Stimulated activated CD8-positive, alpha-beta memory T cell treated with anti-CD3 and anti-CD28 coated beads, Interleukin-4, amount 100 ng/mL, for 48 hours (primary cell): ENCODE measurements at places on chromosomes 1 and 21.

DNA sequence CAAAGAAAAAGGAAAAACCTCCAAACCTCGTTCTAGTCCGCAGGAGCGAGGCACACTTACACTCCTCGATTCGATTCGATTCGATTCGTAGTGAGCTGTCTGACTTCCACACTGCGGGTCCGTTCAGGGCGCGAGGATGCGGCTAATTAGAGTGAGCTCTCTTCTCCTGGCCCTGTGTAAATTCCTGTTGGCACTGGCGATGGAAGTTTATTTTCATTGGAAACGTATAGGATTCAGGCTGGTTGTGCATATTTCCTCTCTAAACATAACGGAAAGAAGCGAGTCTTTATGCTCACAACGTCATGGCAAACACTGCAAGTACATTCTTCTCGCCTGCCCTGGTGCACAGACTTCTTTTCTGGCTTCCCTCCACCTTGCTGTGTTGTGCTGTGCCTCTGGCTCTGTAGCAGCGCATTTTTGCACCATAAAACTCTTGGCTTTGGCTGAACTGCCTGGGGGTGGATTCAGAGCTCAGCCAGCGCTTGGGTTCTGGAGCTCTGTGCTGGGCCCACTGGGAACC lies 2.7 kb downstream of the HUNK start:
- DNase-seq: no peak

- no peak for DNase-seq
These were observed 104.2 kb upstream of the GCLM start for GRCh38 chr1:94013367-94013878.

DNA sequence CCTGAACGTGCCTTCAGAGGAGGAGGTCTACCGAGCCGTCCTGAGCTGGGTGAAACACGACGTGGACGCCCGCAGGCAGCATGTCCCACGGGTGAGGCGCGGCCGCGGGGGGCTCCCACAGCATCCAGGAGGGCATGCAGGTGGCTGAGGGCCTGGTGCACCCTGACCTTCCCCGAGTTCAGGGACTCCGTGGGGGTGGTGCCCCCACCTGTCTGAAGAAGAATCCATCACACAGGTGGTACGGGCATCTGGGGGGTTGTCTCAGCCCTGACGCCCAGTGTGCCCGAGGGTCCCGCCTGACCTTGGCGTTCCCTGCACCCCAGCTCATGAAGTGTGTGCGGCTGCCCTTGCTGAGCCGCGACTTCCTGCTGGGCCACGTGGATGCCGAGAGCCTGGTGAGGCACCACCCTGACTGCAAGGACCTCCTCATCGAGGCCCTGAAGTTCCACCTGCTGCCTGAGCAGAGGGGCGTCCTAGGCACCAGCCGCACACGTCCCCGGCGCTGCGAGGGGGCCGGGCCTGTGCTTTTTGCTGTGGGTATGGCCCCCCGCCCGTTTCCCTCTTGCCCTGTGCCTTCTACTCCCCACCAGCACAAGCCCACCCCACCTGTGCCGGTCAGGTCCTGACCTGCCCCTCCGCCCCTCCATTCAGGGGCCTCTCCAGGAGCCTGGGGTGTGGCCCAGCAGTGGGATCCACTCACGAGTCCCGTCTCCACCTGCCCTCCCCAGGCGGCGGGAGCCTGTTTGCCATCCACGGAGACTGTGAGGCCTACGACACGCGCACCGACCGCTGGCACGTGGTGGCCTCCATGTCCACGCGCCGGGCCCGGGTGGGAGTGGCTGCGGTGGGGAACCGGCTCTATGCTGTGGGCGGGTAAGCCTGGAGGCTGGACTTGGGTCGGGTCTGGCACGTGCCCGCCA lies 2.3 kb downstream of the KLHL17 start:
- DNase-seq: no peak

DNA sequence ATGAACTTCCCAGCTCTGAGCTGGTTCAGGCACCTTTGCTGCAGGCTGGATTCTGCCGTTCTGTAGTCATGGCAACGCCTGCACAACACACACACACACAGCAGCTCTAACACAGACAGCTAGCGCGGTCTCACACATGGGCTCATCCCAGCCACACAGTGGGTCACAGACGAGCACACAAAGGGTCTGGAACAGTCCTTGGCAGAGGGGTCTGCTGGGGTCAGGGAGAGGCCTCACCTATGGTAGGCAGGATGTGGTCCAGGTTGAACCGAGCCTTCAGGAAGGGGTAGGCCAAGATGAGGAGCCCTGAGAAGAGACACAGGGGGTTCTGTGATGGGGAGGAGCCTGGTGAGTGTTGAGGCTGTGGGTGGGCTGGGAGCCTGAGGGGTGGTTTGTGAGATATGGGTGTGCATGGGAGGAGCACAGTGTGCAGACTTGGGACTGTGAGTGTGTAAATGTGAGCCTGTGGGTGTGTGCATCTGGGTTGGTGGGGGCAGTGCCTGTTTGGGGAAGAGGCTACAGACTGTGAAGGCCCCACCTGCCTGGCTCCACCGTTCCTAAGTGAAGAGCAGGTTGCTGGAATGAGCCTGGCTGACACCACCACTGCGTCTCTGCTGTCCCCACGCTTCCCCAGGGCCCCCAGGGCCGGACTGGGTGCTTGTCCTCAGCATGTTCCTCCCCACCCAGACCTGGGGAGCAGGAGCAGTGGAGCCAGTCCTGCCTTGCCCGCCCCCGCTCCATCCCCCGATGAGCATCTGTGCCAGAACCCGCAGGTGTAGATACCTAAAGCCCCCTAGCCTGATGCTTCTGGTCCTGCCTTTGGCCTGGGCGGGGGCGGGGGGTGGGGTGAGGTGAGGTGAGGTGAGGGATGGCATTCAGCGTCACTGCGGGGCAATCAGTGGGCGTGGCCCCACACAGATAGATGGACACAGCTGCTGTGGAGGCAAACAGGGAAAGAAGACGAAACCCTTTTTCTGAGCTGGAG lies 1.5 kb downstream of the KNCN start:
- DNase-seq: peak; percentile 44

DNA sequence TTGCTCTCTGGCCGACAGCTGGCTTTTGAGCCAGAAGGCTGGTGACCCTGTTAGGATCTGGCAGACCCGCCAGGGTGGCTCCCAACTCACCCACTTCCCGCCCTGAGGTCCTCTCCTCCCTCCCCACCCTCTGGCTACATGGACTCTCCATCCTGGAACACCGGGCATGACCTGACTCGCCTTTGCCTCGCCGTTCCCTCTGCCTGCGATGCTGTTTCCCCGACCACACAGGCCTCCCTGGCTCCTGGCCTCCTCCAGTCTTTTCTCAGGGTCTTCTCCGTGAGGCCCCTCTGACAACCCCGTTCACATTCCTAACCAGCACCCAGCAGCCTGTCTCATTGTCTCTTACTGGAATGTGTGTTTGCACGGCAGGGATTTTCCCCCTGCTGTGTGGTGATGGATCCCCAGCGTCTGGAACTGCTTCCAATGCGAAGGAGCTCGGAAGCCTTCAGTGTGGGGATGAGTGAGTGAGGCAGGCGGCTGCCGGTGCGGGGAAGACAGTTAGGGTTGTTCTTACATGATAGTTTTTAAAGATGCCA lies 46.0 kb upstream of the POFUT2 start:
- no peak for DNase-seq

- DNase-seq: no peak
These were observed 3.5 kb downstream of the CHODL start for GRCh38 chr21:18248171-18248570.

GRCh38 chr1:182740120-182740519 lies 49.5 kb upstream of the NPL start:
- DNase-seq: no peak

DNA sequence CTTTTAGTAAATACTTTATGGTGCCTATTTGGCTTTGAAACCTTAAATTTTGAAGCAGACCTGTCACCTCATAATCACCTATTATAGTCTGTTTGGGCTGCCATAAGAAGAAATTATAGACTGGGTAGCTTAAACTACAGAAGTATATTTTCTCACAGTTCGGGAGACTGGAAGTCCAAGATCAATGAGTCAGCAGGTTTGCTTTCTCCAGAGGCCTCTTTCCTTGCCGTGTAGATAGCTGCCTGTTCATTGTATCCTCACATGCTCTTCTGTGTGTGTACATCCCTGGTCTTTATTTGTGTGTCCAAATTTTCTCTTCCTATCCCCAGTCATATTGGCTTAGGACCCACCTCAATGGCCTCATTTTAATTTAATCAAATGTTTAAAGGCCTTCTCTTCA lies 518.2 kb downstream of the ADGRL2 start:
- no peak for DNase-seq

DNA sequence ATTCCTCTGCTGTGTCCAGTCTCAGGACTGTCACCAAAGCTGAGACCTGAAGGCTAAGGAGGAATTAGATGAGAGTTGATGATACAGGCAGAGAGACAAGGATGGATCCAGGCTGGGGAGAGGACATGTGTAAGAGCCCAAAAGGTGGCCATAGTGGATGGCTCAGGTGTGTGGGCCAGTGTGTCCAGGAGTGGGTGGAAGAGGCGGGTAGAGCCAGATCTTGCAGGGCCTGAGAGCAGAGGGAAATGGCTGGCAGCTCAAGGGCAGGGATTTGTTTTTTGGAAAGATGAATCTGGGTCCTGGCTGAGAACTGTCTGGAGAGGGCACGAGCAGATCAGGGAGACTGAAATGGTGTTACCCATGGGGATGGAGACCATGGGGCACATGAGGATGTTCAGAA lies 38.1 kb downstream of the AZIN2 start:
- DNase-seq: peak; percentile 15

- DNase-seq: peak; percentile 59
These were observed 1.4 kb upstream of the KLHL21 start for GRCh38 chr1:6603915-6604558.

- DNase-seq: no peak
These were observed 249.1 kb downstream of the C1orf94 start for GRCh38 chr1:34425785-34426184.
